Left hindlimb (tissue), 1 donor: ENCODE measurements at places on chromosomes 2 and 18.

- no peak for DNase-seq
Observed at GRCh38 chr2:62054029-62054791, 141.7 kb upstream of the B3GNT2 start.

DNA sequence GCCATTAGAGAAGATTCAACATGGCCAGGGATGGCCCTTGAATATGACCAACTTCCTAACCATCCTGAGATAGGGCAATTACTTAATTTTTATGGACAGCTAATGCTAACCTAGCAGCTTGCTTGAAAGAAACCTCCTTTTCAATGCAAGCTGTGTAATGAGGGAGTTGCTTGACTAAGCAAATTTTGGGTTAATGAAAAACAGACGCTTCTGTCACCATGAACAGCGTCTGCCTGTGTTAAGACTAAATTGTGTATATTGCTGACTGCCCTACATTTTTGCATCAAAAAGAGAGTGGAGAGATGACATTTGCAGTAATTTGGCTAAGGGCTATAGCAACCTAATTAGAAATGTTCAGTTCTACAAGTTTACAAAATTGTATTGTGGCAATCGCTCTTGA, 319.2 kb upstream of the LRATD1 start:
- no peak for DNase-seq

DNA sequence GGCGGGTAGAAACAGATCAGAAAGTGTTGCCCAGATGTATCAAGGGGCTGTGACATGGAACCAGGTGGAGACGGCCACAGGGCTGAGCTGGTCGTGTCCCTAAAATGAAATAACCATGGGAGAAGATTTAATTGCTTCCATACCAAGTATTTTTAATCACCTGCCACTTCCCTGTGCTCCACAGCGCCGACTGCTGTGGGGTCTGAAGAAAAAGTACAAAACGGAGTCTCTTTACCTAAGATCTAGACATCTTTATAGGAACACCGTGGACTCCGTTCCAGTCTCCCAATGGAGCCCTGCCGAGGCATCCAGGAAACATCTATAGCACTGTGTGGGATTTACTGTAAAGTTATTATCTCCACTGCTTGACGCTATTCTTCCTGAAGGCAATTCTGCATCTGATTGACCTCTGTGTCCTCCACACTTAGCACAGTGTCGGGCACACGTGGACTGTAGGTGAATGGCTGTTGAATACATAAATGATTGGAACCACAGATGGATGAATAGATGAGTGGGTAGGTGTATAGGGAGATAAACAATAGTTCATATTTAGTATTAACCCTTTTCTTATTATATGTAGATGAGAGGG, 21.6 kb upstream of the GYPC start:
- DNase-seq = no peak

- DNase-seq = no peak
Observed at GRCh38 chr2:63379451-63379850, 208.8 kb downstream of the WDPCP start.

DNA sequence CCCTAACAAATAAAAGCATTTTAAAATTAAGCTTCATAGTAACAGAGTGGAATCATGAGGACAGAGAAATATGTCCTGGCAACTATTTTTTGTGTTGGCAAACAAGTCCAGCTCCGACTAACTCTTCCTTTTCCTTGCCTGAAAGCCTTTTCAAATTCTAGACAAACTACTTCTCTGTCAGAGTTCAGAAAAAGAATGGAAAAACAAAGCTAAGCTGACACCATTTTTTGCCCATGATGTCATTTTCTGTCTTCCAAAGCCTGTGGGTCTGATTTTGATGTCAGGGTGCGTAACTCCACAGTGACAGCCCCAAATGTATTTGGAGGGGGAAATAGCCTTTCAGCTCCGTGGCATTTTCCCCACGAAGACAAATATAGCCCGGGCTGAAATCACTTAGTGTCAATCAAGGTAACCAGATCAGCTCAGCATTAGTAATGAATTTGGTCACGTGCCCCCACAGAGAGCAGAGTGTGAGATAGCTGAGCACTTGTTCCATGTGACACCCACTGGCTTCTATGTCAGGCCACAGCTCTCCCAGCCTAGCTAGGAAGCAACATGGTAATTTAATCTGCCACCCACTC, 233.0 kb upstream of the SIX2 start:
- no peak for DNase-seq

GRCh38 chr18:10074110-10074509, 160.3 kb downstream of the VAPA start:
- no peak for DNase-seq

GRCh38 chr2:47386551-47386950, 16.4 kb upstream of the MSH2 start:
- no peak for DNase-seq

DNA sequence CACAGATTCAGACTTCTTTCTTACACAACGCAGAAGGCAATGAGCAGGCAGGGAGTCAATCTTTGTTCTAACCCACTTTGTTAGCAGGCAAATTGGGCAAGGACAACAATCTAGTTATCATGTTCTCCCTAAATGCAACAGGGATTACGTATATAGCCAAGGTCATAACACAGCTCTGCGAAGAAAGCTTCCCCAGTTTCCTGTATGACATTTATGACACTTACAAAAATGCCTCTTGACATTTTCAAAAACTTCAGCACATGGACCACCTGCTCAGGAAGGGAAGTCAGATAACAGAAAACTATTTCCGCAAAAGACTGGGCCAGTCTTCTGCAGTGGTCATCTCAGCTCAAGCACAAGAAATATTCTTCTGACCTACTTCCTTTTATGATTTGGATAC, 106.1 kb downstream of the IRS1 start:
- DNase-seq = no peak

- DNase-seq = no peak
Observed at GRCh38 chr2:107197594-107198294, 311.8 kb upstream of the ST6GAL2 start.

GRCh38 chr2:71611781-71612527, 158.6 kb downstream of the DYSF start:
- DNase-seq = peak; percentile 54

DNA sequence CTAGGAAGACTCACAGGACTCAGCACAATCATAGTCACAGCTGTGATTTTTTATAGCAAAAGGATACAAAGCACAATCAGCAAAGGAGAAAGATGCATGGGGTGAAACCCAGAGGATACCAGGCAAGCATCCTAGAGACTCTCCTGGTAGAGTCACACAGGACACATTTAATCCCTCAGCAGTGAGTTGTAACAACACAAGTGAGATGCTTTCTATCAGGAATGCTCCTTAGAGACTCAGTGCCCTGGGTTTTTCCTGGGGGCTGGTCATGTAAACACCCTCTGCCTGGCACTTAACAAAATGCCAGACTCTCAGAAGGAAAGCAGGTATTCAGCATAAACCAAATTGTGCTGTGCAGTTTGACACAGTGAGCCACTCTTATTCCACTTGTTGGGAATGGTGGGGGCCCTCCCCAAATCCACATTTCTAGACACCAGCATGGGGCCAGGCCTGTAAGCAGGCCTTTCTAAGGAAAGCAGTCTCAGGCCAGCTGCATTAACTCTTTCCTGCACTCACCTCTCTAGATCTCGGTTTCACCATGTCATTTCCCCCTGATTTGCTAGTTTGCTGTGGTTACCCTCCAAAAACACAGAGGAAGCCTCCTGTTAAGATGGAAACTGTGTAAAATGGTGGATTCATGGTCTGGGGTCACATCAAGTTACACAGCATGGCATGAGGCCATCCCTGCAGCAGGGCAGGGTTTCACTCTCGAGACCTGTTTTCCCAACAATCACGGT, 16.9 kb upstream of the RNU4ATAC start:
- no peak for DNase-seq

GRCh38 chr2:71513096-71513495, 59.7 kb downstream of the DYSF start:
- no peak for DNase-seq

DNA sequence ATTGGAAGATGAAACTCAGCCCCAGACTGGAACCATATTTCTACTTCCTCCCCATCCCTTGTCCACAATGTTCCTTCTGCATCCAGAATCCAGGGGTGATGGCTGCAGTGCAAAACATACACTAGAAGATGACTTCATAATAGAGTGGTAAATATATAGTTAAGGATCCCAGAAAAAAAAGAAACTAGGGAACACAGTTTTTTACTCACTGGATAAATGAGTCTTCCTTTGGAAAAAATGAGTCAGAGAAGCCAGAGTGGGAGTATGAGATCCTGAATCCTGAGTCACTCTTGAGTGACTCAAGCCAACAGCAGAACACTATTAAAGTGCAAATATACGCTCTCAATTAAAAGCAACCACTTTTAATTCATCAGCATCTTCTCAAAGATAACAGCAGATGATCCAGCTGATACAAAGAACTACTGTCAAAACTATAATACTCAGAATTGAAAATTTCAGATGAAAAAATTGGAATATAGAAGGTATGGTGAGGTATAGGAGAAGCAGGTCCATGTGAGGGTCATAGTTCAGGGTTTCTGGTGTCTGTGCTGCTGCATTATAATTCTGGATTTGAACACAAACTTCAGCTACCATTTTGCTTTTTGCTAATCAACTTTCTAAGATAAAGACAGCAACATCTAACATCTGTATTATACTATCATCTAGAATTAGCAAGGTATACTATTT, 987.2 kb upstream of the CDH2 start:
- no peak for DNase-seq

DNA sequence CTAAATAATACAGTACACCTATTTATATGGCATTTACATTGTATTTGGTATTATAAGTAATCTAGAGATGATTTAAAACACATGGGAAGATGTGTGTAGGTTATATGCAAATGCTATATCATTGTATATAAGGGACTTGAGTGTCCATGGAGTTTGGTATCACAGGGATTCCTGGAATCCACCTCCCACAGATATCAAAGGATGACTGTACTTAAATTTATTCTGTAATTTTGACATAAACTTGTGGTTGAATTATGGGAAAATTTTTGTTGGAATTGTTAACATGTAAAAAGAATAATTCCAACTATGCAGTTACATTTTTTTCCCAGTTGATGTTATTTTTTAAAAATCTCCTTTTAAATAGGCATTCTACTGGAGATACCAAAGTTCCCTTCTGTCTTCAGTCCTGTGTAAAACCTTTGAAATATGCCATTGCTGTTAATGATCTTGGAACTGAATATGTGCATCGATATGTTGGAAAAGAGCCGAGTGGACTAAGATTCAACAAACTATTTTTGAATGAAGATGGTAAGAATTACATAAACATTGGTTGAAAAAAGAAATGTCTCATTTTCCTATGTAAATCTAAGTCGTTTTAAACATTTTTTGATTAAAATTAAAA, 24.1 kb downstream of the GLS start:
- DNase-seq = no peak

- DNase-seq = no peak
Observed at GRCh38 chr2:34104601-34105000, 505.5 kb upstream of the FAM98A start.
